ENCODE measurements at places on chromosomes 16 and 17.

- DNase-seq = no peak
Measured at GRCh38 chr16:20364051-20364450, 11.5 kb upstream of the UMOD start.

DNA sequence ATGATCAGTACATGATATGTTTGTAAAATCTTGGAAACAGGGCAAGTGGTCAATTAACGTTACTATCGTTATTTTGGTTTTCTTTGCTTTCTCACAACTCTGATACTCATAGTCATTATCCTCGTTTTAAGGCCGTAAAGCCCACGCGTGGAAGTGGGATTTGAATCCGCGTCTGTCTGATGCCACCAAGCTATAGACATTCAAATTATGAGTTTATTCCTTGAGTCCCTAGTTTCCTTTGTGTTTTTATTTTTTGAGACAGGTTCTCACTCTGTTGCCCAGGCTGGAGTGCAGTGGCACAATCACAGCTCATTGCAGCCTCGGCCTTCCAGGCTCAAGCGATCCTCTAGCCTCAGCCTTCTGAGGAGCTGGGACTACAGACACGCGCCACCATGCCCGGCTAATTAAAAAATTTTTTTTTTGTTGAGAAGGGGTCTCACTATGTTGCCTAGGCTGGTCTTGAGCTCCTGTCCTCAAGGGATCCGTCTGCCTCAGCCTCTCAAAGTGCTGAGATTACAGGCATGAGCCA, 1.0 kb downstream of the DCTN5 start:
- no peak for DNase-seq

DNA sequence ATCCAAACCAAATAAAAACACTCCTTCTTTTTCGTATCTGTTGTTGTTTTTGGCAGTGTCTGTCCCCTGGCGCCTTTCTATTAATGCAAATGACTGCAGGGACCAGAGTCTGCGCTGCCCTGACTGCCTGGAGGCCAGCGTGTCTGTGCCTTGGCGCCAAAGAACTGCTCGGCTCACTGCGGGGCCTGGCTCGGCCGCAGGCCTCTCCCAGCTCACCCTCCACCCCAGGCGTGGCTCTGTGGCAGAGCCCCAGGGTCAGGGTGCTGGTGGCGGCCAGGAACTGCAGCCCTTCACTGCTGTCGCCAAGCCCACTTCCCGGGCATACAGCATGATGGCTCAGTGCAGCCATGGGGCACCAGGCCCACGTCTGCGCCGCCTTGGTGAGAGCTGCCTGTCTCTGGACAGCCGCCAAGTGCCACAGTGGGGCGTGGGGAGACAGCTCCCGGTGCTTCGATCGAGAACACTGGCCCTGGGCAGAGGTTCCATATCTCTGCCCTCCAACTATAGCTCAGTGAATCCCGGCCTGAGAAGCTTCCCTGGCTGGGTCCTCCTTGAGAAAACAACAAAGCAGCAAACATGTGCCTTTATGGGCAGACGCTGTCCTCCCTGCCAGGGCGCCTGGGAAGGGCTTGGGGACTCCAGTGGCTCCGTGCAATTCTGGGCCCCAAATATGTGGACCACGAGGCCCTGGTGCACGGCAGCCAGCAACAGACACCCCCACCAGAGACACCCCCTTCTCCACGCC, 11.1 kb downstream of the CANT1 start:
- no peak for DNase-seq

DNA sequence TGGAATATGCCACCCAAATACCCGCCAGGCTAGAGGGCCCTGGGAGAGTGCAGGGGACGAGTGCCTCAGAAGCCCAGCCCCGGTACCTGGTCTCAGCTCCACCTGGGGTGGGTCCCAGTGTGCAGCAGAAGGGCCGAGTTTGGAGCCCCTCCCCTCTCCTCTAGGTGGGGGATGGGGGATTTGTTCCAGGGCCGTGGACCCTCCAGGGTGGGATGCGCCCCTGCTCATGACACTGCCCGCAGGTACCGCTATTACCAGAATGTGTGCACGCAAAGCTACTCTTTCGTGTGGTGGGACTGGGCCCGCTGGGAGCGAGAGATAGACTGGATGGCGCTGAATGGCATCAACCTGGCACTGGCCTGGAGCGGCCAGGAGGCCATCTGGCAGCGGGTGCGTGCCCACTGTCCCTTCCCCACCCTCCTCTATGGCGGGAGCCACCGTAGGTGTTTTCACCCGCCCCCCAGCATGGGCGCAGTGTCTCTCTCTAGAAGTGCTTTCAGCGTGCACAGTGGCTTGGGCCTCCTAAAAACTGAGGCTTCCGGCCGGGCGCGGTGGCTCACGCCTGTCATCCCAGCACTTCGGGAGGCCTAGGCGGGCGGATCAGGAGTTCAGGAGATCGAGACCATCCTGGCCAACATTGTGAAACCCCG, 1.2 kb downstream of the NAGLU start:
- no peak for DNase-seq

DNA sequence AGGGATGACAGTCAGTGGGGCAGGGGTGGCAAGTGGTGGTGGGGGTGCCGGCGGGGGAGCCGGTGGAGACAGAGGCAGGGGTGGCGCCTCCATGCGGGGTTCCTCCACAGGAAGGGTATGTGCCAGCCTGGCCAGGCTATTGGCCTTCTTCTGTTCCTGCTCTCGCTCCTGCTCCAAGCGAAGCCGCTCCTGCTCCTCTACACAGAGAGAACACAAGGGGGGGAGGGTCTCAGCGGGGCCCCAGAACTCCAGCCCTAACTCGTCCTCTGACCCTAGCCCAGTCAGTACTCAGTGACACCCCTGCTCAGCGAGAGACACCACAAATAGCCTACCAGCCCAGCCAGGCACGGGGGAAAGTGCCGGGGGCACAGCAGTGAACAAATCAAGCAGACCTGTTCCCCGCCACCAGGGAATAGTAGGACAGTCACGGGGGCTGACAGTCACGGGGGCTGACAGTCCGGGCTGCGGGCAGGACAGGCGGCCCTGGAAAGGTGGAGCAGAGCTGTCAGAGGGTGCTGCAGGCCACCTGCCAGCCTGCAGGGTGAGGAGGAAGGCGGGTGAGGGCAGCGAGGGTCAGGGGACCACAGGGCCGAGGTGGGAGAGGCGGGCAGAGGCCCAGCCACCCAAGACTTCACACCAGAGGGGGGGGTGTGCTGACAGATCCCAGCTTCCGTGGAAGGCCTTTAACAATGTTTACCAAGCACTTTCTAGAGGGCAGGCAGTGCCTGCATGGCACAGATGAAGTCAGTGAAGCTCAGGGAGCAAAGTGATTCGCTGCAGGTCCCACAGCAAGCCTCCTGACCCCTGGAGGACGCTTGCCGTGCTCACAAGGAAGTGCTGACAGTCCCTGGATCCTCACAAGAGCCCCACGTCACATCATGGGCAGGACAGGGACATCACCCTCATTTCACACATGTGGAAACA, 5.3 kb downstream of the MNT start:
- no peak for DNase-seq

DNA sequence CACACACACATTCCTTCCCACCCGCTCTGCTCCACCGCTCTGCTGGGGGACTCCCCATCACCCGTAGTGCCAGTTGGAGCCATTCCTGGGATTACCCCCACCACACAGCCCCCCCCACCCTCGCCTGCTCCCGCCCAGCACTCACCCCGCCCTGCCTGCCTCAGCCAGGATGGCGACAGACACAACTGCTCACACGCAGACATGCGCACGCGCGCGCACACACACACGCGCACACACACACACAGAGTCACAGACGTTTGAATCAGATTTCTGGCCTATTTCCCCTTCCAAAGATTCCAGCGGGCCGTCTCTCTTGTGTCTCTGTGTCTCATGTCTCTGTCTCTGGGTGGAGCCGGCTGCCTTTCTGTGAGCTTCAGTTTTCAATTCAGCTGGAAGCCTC, 4.4 kb downstream of the CACNA1G start:
- no peak for DNase-seq

DNA sequence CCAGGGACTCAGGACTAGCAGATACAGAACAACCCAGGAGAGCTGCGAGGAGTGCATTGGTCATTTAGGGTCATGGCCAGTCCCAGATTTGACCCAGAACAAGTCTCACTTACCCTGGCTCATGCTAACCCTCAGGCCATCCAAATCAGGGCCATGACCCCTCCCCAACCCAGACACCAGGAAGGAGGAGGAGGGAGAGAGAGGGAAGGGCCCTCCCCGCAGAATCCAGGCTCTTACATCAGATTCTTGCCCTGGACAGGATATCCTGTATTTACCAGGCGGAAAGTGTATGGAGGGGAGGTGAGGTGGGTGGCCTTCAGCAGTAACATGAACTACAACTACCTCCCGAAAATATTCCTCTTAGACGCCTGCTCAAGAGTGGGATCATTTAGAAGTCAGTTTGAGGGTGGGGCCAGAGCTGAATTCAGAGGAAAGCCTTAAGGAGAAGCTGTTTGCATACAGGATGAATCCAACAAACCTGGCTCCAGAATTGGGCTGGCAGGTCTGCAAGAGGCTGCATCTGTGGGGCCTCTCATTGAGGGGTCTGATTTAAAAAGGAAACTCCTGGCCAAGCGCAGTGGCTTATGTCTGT, 2.1 kb downstream of the VAT1 start:
- DNase-seq = no peak

DNA sequence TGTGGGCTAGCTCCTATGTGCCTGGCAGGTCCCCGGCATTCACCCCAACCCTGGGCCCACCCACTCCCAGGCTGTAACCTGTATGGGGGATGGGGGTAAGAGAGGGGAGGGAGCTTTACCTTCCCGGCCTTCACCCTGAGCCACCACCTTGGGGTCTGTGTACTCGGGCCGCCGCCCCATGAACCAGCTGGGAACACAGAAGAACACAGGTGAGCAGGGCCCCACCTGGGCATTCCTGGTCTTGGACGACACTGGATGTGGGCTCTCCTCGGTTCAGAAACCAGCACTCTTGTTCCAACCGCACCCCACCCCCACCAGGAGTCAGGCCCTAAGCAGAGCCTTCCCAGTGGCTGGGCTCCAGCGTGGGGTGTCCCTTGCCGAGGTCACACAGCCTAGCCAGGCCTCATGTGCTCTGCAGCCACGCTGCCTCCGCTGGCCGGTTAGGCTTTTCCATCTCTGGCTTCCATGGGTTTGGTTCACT, 18.8 kb downstream of the B9D1 start:
- DNase-seq = no peak

- DNase-seq = no peak
Measured at GRCh38 chr16:12375046-12375740, 398.7 kb downstream of the SNX29 start.

DNA sequence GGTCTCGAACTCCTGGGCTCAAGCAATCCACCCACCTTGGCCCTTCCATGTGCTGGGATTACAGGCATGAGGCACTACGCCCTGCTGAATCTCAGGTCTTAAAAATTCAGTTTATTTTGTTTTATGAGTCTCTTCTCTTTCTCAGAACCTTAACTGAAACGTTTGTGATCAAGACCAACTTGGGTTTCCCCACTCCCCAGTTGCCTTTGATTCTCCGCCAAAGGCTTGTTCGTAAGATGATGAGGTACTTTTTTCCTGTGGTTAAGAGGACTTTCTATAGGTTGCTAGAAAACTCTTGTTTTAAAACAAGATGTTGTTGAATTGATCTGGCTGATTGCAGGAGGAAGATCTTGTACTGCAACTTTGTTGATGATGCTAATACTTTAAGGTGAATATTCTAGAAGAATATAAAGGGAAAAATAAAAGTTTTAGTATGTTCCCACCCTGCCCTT, 11.7 kb downstream of the ABCC1 start:
- DNase-seq = peak; percentile 62

- no peak for DNase-seq
Measured at GRCh38 chr16:13631213-13631767, 288.7 kb upstream of the ERCC4 start.

DNA sequence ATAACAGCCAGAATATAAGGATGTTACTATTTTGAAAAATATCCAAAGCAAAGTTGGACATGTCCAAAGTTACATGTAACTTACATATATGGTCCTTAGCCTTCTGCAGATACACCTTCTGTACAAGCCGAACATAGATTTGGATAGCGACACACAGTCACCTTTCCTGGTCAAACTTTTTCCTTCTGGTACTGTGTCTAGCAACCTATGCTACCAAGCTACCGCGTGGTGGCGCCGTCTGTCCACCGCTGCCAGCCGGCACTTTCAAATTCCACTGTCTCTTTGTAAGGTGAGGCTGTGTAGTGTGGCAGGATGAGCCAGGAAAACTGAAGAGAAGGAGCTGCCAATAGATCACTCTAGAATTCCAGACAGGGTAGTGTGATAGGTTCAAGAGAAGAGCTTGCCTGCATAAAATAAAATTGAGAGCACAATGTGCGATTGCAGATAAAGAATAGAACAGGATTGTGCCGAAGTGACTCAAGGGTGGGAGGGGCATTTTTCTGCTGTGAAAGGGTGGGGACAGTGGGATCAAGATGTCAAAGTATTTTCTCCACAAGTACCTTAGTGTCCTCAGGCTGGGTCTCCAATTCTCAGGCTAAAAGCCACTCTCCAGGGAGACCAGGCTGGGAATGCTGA, 366.9 kb downstream of the SLC39A11 start:
- peak; percentile 21 for DNase-seq

DNA sequence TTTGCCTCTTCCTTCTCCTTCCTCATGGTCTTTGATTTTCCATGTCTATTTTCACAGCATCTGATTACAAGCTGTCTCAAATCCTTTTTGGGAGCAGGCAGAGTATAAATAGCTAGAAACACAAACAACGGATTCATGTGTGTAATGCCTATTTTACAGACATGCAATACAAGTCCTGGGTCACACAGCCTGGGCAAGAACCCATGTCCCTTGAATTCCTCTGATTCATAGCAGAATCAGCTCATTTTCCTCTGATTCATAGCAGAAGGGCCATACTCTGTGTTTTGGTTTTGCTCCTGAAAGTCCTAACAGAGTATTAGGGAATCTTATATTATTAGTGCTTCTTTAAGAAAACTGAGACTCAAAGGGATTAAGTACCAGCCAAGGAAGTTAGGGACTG, 71.3 kb downstream of the IRX5 start:
- DNase-seq = no peak

DNA sequence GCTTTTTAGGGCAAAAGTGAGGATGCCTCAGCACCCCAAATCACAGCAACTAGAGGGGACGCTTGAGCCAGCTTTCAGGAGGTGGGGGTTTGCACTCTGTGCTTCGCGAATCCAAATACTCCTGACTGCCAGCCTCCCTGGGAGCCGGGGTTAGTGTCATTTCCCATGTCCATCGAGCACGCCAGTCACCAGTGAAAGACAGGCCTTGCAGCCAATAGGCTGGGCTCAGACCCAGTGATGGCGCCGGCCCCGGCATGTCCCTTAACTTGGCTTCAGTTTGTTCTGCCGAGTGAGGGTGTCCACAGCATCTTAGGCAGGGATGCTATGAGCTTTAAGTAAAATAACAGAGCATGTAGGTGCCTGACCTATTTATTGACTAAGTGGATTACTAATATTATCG, 50.9 kb upstream of the CDC42EP4 start:
- DNase-seq = no peak

- DNase-seq = no peak
Measured at GRCh38 chr16:57157533-57157932, 28.3 kb downstream of the PSME3IP1 start.

GRCh38 chr16:75053791-75054555, 55.1 kb downstream of the ZNRF1 start:
- DNase-seq = no peak
